ENCODE measurements at places on chromosomes 1 and 21.

DNA sequence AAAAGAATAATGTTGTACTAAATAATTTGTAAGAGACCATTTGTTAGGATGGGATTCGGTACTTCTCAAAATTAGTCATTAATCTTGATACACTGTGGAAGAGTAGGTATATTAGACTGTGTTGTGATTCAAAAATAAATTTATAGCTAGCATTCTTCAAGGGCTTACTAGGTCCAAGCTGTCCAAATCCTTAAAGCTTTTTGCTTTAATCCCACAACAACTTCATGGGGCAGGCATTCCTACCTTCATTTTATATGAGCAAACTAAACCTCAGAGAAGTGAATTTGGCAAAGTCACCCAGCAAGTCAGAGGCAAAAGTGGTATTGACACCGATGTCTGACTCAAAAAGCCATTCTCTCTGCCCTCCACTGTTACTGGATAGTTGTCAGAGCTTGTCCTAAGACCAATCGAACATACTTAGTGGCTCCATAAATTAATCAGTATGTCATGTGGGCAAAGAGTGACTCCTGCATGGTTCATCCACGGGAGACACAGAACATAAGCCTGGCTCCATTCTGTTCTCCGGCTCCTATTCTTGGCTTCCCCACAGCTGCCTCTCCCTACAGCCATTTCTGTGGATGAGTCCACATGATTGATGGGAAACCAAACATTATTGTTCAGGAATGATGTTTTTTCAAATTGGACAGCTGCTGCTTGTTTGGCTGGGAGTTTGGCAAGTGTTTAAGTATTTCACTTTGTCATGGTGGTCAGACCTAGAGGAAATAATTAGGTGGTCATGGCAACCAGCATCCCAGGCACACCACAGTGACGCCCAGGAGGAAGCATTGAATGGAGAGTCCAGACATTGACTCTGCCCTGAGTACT lies 133.4 kb upstream of the FGGY start:
- no peak for DNase-seq

GRCh38 chr1:145978854-145979745 lies 14.6 kb downstream of the POLR3GL start:
- DNase-seq: peak; percentile 61

- no peak for DNase-seq
Observed at GRCh38 chr1:218616681-218617080, 271.5 kb downstream of the TGFB2 start.

GRCh38 chr1:67683766-67684525 lies 1.1 kb upstream of the GADD45A start:
- DNase-seq: no peak

DNA sequence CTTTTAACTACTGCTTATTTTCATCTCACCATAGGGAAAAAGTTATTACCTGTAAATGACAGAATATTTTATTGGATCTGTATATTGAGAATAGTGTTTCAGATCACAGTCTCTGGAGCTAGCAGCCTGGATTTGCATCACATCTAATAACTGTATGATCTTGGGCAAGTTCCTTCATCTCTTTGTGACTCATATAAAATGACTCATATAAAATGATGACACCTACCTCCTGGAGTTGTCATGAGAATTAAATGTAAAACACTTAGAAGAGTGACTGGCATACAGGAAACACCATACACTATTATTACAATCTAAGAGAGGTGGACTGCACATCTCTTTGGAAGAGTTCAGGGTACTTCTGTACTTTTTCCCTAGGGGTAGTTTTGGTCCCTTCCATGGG lies 421.3 kb downstream of the NEGR1 start:
- no peak for DNase-seq

DNA sequence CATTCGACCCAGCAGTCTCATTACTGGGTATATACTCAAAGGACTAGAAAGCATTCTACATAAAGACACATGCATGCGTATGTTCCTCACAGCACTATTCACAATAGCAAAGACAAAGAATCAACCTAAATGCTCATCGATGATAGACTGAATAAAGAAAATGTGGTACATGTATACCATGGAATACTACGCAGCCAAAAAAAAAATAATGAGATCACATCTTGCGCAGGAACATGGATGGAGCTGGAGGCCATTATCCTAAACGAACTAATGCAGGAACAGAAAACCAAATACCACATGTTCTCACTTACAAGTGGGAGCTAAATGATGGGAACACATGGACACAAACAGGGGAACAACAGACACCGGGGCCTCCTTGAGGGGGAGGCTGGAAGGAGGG lies 43.7 kb downstream of the ELF3 start:
- DNase-seq: no peak

DNA sequence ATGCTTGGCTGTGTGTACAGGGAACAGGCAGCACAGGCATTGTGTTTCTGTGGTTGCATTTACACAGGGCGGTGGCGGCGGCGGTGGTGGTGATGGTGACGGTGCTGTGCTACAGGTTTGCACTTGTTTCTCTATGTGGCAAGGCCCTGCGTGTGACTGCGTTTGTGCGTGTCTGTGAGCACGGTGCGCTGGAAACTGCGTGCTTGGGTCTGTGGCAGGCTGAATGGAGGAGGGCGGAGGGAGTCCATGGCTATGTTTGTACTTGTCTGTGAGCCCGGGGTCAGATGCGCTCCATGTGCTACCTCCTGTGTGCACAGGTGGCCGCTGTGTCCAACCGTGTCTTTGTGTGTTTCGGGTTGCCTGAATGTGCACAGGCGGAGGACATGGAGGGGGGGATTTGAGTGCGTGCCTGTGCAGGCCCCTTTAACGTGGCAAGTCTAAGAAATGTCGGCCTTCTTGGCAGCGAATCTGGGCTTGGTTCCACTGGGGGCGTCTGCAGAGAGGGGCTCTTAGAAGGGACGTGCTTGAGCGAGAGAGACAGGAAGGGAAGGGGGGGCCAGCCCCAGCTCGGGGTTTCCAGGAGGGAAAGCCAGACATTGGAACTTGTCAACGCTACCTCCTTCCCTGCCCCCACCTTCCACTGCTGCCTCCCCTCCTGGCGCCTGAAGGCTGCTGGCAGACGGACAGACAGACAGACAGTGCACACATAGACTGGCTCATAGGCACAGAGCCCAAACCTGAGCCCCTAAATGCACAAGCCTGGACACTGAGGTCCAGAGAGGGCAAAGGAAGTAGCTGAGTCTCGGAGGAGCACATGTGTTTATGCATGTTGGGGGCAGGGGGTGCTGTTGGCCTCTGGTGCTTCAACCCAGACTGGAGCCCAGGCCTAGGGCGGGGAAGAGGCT lies 32.7 kb upstream of the WASF2 start:
- DNase-seq: no peak

DNA sequence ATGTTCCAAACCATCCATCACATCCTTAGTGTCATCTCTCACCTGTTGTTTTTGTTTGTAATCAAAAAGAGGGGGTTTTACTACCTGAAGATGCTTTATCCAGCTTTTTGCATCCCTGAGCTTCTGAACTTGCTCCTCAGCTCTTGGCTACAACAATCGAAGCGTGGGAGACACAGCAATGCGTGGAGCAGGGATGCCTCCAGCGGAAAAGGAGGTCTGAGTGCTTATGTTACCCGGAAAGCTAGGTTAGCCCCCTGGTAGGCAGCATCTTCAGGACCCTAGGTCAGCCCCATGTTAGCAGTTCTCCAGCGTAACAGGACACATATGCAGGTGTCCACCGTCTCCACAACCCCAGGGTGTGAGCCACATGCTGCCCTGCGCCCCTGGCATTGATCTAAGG lies 141.5 kb downstream of the RRAGC start:
- DNase-seq: no peak

DNA sequence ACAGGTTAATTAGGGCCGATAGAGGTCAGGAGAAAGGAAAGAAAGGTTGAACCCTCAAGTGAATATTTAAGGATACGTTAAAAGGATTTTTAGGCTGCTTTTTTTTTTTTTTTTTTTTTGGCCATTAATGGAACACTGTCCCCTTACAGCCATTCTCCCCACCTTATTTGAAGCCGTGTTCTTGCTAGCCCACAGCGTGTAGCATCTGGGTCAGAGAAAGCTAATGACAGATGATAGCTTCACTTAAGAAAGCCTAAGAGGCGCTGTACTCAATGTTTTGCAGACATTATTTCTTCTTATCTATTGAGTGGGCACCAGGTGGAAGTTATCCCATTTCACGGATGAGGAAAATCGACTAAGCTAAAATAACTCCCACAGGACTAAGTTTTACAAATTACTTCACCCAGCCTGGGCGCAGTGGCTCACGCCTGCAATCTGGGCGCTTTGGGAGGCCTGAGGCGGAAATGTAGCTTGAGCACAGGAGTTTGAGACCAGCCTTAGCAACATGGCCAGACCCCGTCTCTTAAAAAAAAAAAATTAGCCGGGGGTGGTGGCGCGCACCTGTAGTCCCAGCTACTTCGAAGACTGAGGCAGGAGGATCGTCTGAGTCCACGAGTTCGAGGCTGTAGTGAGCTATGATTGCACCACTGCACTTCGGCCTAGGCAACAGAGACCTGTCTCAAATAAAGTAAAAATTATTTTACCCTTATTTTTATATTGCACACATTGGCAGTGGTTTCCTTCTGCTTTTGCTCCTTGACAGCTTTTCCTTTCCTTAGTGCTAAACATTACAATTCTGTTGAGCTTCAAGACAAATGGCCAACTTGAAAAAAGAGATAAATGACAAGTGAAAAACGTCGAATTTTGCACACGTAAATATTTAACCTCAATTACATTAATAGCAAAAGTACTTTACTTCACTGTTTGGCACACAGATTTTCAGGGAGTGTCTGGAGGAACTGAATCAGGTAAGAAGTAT lies 1.1 kb upstream of the PHTF1 start:
- DNase-seq: no peak

Data from stimulated activated CD8-positive, alpha-beta memory T cell treated with anti-CD3 and anti-CD28 coated beads, Interleukin-12 subunit alpha, Interleukin-12 subunit beta, amount 100 ng/mL, for 1 hour (primary cell).